D341Med (cell line): ENCODE measurements at places on chromosomes 2 and 18.
A peak's percentile ranks its signal among the peaks of the same experiment; 100 is the strongest.

DNA sequence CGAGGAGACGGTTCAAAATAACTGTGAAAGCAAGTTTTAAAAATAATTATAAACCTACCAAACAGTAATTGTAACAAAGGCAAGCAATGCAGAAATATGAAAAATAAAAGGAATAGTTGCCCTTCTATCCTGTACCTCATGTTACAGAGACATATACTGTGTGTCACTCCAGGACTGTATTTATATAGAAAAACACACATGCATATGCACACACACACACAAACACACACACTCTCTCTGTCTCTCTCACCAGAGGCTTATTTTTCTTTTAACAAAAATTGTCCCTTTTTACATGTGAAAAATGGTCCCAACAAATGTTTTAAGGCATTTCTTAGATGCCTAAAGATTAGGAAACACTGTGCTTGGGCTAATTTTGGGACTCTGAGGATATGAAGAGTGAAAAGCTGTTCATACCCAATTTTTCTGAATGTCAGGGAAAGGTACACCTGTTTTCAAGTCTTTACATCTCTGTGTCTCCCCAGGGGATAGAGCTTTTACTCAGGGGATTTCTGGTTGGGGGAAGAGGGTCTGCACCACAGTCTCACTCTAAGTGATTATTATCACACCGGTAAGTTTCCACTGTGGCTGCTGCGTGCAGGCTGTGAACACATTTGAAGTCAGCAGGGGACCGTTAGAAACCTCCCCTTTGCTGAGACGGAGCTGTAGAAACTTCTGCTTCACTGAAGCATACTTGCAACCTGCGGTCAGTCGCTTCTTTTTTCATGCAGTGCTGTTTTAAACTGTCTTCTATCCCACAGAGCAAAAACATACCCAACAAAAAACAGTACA lies 51.4 kb upstream of the SPAG16 start:
- DNase-seq: no peak

- DNase-seq: no peak
Measured at GRCh38 chr2:209441541-209441940, 17.7 kb downstream of the MAP2 start.

DNA sequence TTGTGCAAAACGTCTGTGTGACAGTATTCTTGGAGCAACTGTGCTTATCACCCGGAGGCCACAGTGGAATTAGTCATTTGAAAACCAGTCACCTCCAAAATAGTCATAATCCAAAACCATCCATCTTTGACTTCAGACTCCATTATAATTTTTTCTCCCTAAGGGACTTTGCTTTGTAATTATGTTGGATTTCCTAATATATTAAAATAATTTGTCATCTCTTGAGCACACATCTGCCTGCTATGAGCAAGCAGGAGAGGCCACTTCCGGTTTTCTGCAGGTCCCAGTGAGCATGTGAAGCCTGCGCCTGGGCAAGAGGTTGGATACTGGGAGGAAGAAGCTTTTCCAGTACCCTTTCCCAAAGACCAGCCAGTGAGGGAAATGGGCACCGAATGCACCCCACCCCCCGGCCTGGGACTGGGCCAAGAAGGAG lies 57.7 kb downstream of the ODC1 start:
- DNase-seq: no peak

DNA sequence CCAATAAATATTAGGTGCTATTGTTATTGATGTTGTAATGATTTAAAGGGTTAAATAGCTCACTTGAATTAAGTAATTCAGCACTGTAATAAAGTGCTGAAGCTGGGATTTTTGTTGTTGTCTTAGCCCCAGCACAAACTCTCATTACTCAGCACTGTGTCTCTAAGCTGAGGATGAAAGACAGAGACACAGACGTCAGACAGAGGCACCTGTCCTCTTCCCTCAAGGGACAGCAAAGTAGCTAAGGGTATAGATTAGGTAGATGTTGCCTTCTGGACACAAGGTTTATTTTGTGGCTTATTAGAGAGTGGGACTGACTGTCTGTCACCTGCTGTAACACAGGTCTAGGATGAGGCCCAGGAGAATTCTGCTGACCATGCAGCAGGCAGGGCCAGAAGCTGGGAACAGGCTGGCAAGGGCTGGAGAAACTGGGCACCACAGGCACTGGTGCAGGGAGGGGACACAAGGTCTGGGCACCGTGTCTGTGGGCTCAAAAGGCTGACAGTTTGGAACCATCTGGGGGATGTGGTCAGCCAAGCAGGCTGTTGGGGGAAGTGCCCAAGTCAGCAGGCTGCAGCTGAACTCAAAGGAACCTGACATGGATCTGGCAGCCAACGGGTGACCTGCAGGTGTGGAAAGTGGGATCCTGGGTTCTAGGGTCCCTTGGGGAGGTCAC lies 20.0 kb upstream of the PTPN4 start:
- DNase-seq: peak; percentile 44

DNA sequence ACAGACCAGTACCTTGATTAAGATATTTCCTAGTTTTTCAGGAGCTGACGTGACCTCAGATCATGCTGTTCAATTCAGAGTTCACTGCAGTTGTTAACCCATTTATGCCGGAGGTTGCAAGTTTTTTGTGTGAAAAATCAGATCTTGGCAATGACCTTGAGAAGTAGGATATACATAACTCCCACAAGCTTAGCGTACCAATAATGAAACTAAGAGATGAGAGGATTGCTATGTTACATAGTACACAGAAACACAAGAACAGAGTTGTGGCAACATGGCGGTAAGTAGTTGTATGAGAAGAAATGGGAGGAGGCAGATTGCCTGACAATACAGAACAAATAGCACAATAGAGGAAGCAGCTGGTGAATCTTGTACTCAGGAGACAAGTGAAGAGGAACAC lies 39.1 kb downstream of the PPIG start:
- DNase-seq: no peak

GRCh38 chr2:233855345-233855744 lies 1.0 kb upstream of the HJURP start:
- DNase-seq: no peak

DNA sequence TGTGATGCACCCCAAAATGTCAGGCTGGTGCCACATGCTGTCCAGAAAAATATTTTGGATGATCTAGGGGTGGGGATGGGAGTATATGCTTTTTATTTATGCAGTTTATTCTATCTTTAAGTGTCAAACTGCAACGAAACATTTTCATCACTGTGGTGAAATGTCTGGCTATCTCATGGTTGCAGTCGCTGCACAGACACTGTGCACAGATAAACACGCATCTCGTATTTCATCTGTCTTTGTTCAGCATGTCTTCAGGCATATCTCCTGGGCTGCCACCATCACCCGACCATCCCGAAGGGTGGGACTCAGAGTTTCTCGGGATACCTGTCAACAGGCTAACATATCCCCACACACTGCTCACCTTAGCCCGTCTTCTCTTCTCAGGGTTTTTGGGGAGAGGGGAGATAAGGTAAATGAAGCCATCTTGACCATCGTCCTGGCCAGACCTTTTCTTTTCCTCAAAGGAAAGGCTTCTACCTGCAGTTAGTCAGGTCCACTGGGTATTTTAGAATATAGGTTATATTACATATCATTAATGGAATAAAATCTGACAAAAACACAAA lies 80.7 kb upstream of the NABP1 start:
- DNase-seq: no peak

GRCh38 chr2:85189606-85190270 lies 56.5 kb downstream of the TCF7L1 start:
- no peak for DNase-seq

DNA sequence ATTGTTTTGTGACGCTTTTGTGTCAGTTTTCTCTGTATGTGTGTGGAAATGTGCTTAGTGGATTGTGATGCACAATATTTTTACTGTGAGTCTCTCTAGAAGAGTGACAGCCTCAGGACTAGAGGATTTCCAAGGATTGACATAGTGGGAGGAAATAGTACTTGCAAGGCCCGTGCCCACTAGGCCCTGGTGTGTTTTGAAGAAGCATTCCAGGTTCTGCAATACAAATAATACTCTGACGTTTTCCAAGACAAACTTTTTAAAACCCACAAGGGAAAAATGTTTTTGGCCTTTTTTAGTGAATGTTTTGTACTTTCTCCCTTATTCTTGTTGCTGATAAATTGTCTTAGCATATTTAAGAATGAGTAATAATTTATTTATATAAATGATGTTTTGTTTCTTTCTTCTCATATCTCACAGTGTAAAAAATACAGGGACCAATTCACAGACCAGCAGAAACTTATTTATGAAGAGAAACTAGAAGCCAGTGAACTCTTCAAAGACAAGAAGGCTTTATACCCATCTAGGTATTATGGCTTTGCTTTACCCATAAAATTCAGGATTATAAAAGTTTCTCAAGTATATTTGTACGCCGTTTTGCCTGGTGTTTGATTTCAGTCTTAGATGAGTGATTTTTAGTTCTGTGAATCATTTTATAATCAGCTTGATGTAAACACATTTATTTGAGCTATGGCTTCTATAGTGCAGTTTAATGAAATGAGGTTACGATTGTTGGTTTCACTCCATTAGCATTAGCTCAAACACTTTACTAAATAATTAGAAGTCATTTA lies 165.6 kb downstream of the MYO1B start:
- no peak for DNase-seq

DNA sequence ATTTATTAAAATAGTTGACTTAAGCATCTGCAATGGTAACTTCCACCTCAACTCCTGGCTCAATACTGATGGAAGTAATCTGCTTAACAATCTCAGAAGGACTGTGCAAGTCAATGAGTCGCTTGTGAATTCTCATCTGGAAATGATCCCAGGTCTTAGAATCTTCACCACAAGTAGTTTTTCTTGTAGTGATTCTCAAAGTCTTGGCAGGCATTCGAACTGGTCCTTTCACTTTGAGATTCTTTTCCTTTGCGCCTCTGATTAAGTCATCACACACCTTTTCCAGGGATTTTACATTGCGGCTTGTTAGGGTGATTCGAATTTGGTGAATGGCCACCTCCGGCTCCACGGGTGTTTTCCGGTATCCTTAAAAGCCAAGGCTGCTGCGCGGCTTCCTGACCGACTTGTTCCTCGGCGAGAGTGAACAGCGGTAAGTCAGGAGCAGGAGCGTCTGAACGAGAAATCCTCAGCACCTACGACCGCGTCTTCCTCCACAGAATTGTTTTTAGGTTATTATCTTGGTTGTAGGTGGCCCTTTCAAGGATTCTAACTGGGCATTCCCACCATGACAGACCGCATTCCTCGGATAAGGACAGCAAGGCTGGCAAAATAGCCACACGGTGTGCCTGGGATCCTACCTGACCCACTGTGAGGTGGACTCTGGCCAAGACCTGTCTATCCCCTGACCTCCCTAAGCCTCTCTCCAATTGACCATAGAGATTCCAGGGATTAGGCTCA lies 23.8 kb upstream of the SLC20A1 start:
- no peak for DNase-seq

DNA sequence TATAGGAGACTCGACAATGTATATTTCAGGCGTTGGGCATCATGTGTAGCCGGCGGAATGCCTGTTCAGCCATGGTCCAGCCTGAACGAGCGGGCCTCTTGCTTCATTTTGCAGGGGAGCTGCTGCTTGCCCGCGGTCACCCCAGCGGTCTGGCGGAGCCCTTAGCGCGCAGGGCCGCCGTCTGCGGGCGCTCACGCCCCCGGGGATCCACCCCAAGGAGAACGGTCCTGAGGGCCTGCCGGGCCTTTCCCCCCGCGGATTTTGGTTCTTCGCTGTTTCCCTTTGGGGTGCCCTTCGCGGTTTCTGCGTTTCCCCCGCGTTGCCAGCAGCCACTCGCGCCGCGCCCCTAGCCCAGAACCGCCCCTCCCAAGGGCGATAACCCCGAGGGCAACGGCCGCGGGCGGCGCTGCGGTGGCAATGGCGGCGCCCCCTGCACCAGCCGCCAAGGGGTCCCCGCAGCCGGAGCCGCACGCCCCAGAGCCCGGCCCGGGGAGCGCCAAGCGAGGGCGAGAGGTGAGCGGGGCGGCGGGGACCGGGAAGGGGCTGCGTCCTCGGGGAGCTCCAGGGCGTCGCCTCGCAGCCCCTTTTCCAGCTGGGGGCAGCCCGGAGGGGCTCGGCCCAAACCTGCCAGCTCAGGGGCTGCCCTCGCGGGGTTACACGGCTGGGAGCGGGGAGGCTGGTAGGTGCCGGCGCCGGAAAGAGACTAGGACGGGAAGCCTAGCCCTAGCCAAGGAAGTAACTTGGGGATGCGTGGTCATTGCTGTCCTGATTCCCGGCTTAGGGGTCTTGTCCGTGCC lies at the start of gene MFSD2B:
MFSD2B (plus strand) TSS at position 406 of the 797 bp plus-strand sequence; CDS start at position 418, 12 bp downstream.
- DNase-seq: peak; percentile 40

GRCh38 chr2:67318993-67319481 lies 78.1 kb upstream of the ETAA1 start:
- no peak for DNase-seq

DNA sequence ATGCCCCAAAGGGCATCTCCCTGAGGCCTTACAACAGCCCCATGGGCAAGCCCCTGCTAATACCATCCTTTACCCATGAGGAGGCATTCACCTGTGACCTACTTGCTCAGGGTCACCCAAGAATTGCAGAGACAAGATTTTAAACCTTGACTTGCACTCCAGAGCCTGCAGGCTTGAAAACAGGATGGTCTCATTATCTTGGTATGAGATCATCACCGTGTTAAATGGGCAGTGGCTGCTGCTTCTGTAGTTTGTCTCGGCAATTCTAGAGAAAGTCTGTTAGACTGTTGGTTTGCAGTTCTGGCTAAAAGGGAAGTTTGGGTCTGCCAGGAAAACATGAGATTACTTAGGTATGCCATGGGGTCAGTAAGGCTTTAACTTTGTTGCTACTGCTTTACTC lies 698.9 kb downstream of the GALR1 start:
- no peak for DNase-seq

DNA sequence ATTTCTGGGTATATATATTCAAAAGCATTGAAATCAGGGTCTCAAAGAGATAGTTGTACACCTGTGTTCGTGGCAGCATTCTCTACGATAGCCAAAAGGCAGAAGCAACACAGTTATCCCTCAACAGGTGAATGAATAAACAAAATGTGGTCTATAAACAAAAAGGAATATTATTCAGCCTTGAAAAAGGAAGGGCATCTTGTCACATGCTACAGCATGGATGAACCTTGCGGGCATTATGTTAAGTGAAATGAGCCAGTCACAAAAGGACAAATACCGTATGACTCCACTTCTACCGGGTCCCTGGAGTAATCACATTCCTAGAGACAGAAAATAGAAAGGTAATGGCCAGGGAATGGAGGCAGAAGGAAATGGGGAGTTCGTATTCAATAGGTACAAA lies 228.8 kb downstream of the SH3BP4 start:
- DNase-seq: no peak

GRCh38 chr2:207706936-207707860 lies 4.2 kb upstream of the CCNYL1 start:
- no peak for DNase-seq

GRCh38 chr2:214560176-214560575 lies 149.3 kb downstream of the VWC2L start:
- no peak for DNase-seq

GRCh38 chr2:239960929-239961661 lies 64.0 kb downstream of the NDUFA10 start:
- no peak for DNase-seq

DNA sequence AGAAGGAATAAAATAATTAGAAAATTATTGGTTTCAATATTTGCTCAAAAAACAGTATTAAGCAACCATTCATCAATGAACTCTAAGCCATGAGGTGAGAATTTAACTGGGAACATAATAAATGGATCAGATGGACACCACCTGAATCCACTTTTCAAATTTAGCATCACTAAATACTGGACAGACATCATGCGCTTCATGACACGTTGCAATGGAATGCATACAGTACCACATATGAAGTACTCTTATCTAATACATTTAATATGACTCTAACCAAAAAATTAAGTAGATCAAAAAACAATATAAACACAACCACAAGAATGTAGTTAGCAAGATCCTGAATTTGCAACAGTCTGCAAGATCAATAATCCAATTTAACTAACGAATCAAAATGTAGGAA lies 76.6 kb downstream of the COBLL1 start:
- DNase-seq: no peak

GRCh38 chr2:26595146-26595545 lies 46.0 kb downstream of the CIB4 start:
- DNase-seq: no peak
